ENCODE measurements at places on chromosomes 6 and 20. TPM values are rescaled to one million over a fixed set of nuclear protein-coding genes. Genes with fewer than 3 reads are reported as not detected.

The SPTLC3 gene
- 5.1 TPM for total RNA-seq

The SLX4IP gene
- 4.5 TPM for total RNA-seq

The HLA-DRB1 gene
- not detected for total RNA-seq

The ARFGEF3 gene
- total RNA-seq, result 8.3 TPM

The SLC22A1 gene
- not detected for total RNA-seq

The FNDC1 gene
- total RNA-seq, result not detected

The VWA7 gene
- 0.48 TPM for total RNA-seq

The SLC44A4 gene
- total RNA-seq, result 8.2 TPM

The ENPP3 gene
- under 0.01 TPM for total RNA-seq

The GRM1 gene
- total RNA-seq, result not detected

The BNIP5 gene
- total RNA-seq, result not detected

The GHRH gene
- total RNA-seq, result not detected

The FAM209A gene
- total RNA-seq, result not detected

The ARID1B gene
- total RNA-seq, result 14.3 TPM

The CRIP3 gene
- total RNA-seq, result not detected

The FRMD1 gene
- not detected for total RNA-seq

The IRAK1BP1 gene
- total RNA-seq, result 2.2 TPM

The IBTK gene
- 56.1 TPM for total RNA-seq

The WFDC5 gene
- 2.4 TPM for total RNA-seq

The PACRG gene
- 2.1 TPM for total RNA-seq
